ENCODE measurements at places on chromosomes 2 and 18.

GRCh38 chr2:20175931-20176330, 49.0 kb downstream of the SDC1 start:
- no peak for DNase-seq

DNA sequence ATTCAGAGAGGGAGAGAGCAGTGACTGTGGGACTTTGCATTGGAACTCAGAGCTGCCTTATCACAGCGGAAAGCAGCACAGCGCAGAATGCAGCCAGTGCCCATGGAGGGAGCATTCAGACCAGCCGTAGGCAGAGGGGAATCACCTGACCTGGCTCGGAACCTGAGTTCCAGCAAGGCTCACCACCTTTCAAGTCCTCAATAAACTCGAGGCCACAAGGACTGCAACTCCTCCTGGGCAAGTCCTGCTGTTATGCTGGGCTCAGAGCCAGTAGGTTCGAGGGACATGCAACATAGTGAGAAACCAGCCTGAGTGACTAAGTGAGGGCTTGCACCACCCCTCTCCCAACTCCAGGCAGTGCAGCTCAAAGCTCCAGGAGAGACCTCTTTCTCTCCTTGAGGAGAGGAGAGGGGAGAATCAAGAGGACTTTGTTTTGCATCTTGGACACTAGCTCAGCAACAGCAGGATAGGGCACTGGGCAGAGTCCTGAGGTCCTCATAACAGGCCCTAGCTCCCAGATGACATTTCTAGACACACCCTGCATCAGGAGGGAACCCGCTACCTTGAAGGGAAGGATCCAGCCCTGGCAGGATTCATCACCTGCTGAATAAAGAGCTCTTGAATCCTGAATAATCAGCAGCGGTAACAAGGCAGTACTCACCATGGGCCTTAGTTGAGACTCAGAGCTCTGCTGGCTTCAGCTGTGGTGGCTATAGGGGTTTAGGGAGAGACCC, 136.8 kb upstream of the OTOS start:
- no peak for DNase-seq

DNA sequence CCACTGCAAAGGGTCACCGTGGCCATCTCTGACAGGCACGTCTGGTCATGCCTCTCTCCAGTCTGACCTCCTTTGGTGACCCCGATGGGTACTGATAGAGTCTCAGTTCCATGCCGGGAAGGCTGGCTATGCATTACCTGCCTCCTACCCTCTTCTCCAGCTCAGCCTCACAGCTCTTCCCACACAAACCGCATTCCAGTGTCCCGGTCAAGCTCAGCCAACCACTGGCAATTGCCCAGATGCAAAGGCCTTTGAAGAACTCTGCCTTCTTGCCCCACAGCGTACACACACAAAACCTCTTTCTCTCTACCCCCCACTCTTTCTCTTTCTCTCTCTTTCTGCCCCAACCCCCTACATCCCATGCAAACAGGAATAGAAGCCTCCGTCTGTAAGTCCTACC, 37.6 kb downstream of the TMEM163 start:
- DNase-seq: no peak

DNA sequence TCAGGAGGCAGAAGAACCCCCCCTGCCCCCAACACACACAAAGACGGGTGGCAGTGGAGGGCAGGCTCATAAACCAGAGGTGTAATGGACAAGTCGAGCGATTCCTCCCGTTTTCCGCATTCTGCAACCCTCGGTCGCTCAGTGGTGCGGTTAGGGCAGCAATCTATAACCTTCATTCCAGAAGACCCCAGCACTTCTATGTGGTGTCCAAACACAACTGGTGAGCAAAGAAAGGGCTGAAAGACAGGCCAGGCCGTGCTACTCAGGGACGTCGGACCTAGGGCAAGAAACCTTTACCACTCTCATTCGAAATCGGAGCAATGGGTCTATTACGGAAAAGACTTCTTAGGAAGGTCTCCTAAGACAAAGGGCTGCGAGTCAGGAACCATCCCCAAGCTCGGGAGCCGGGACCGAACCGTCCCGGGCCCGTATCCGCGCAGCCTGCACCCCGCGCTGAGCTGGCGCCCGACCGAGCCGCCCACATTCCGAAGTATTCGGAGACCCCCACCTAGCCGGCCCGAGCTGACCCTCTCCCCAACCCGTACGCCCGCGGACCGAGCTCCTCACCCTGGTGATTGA, 568 bp downstream of the ARL5A start:
- DNase-seq: peak; percentile 31

- peak; percentile 52 for DNase-seq
Observed at GRCh38 chr2:230925879-230926765, 1.1 kb upstream of the GPR55 start.

- no peak for DNase-seq
Observed at GRCh38 chr2:64794426-64794995, 140.8 kb upstream of the SERTAD2 start.

- no peak for DNase-seq
Observed at GRCh38 chr18:69674292-69674877, 273.3 kb downstream of the CD226 start.

DNA sequence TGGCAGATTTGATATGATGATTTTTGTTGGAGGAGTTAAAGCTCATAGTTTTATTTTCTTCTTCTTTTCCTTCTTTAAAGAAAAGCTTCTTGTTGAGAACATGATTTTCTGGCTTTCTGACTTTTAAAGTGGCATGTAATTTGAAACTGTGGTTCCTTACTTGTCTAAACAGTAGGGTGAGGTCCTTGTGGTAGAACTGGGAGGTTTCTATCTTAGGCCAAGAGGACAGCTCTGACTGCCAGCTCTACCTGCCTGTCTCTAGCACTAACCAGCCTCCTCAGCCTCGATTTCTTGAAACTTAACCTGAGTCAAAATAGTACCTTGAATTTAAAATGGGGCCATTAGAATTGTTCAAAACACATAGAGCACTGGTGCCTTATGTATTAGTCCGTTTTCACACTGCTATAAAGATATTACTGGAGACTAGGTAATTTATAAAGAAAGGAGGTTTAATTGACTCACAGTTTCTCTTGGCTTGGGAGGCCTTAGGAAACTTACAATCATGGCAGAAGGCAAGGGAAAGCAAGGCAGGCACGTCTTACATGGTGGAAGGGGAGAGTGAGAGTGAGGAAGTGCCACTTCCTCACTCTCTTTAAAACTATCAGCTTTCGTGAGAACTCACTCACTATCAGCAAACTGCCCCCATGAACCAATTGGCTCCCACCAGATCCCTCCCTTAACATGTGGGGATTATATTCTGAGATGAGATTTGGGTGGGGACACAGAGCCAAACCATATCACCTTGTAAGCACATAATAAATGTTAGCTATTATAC, 119.0 kb downstream of the CERS6 start:
- DNase-seq: peak; percentile 17

- no peak for DNase-seq
Observed at GRCh38 chr2:43358410-43359201, 132.2 kb upstream of the ZFP36L2 start.

DNA sequence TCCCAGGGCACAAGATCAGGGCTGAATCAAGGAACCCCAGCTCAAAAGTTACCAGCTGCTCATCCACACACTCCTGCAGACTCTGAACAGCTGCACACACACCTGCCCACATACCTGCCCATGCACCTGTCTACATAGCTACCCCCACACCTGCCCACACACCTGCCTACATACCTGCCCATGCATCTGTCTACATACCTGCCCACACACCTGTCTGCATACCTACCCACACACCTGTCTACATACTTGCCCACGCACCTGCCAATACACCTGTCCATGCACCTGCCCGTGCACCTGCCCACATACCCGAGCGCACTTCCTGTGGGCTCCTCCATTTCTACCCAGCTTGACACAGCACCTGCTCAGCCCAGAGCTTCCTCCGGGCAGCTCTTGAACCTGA, 122.8 kb upstream of the AGAP1 start:
- DNase-seq: no peak

DNA sequence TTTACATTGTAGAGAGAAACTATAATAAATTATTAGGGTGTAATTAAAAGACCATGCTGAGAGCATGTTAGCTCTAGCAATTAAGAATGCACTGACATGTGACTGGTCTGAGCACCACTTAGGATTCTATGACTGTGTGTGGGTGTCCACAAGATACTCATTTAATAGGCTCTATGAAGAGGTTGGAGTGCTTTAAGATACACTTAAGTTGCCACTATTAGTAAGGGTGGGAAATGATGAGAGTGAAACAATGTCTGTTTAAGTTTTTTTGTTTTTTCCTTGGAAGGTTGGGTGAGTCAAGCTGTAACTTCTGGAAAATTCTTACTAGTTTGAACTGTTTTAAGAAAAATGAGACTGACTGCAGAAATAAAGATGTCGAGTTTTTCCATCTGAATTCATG, 1.8 kb upstream of the FAP start:
- DNase-seq: no peak

DNA sequence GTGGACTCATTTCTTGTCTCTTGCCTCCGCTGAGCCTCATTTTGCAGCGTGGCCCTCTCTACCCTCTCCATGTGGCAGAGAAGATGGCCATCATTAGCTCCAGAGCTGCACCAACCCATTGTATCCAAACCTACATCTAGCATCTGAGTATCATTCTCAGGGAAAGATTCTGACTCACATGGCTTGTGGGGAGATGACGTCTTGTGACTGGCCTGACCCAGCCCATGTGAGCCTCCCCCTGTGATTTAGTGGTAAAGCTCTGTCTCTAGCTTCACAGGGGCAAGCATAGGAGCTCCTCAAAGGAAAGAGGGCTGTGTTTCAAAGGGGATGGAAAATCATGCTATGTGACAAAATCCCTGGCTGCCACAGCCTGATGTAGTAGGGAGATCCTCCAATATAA, 87.4 kb upstream of the RBMS1 start:
- DNase-seq: no peak

- no peak for DNase-seq
Observed at GRCh38 chr2:14301331-14301730, 331.2 kb upstream of the LRATD1 start.

DNA sequence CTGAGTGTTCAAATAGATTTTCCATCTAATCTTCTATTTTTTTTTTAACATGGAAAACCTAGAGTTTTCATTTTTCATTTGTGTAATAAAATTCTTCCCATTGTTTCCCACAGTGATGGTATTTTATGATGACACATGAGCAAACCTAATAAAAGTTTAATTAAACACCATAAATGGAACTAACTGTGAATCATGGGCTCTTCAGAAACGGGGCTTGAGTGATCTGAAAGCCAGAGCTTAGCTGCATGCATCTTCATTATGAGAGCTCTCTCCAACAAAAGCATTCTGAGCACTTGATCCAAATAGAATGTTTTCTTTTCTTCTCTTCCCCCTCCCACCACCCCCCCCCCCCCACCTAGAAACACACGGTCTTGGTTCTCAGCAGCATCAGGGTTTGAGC, 82.1 kb upstream of the REV1 start:
- DNase-seq: no peak

GRCh38 chr18:78625847-78626246, 353.8 kb upstream of the SALL3 start:
- DNase-seq: no peak

DNA sequence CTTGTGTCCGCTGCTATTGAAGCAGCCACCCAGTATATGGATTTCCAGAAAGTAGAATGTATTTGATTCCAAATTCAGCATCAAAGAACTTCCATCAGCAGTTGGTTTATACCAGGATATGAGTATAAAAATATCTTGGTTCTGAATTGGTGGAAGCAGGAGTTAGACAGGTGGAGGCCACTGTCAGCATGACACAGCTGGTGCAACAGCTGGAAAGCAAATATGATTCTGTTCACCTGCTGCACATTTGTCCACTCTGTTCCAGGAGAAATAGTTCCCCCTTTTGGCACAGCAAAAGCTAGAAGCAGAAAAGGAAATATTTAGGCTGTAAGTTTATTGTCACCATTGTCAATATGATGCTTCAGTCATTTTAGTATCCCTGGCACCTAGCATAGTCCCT, 41.2 kb downstream of the KIAA2012 start:
- DNase-seq: no peak

GRCh38 chr18:45780568-45780967, 44.9 kb upstream of the SIGLEC15 start:
- DNase-seq: no peak

DNA sequence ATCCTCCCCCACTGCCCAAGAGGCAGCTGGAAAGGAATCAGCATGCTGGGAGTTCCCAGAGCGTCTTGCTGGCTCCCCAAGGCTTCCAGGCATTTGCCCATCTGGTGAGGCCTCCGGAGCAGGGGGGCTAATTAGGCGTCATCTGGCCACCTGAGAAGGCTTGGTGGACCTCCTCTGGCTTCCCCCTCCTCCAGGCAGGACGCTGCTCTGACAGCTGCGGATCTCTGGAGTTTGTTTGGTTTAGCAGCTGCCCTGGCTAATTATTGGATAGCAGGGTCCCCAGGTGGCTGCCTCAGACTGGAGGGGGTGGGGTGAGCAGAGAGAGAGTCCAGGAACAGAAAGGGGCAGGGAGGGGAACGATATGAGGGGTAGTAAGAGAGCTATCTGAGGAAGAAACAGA, 425.2 kb upstream of the MEX3C start:
- DNase-seq: no peak

DNA sequence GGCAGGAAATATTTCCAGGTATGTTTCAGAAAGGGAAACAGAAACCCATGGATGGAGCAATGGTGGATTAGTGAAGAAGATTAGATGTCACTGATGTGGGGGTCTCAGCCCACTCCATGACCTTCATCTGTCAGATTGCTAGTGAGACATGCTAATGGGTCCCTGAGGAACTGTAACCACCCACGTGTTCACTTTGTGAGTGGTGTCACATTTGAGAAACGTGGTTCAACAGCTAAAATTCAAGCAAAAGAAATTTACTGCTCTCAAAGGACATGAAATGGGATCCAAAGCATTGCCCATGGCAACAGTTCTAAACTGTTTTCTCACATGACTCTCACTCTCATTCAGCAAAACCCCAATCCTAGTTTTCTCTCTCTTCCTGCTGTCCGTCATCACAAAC, 776.1 kb downstream of the ERBB4 start:
- no peak for DNase-seq

- no peak for DNase-seq
Observed at GRCh38 chr2:47227532-47228279, 72.6 kb upstream of the STPG4 start.

GRCh38 chr2:45168711-45169338, 159.6 kb upstream of the SIX2 start:
- DNase-seq: peak; percentile 42

- no peak for DNase-seq
Observed at GRCh38 chr2:65922794-65923193, 490.4 kb upstream of the SPRED2 start.

DNA sequence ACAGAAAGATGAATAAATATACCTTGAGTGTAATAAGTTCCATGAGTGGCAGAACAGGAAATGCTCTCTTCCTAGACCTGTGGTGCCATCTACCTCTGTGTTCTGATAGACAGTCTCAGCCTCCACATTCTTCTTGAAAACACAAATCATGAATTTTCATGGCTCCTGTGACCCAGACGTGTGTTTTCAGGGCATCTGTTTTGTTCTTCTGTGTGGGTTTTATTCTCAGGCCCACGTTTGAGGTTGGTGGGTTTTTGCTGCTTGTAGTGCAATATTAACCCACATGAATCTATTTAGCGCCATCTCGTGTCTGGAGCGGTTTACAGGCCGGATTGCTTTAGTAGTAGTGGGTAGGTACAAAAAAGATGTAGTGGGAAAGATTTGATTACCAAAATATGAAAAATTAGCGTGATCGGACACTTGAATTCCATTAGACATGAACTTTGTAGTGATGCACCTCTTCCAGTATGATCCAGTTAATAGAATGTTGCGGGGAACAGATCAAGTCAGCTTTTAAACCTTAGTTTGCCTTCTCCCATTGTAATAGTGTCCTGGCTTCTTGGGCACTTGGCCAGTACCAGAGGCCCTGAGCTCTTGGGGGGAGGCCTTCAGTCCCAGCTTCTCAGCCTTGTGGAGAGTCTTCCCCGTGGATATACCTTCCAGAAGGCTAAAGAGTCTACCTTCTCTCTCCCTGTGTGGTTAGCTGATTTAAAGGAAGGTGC, 256.5 kb downstream of the TPGS2 start:
- no peak for DNase-seq
